Occipital lobe (tissue), 3 donors: ENCODE measurements at places on chromosomes 5 and 9. TPM values are rescaled to one million over a fixed set of nuclear protein-coding genes. Genes with fewer than 3 reads are reported as not detected.

GRCh38 chr5:174198541-174198940, 153.0 kb downstream of the NSG2 start:
- DNase-seq, result no peak

GRCh38 chr5:38113456-38113855, 144.9 kb upstream of the EGFLAM start:
- DNase-seq, result no peak

GRCh38 chr5:36854402-36855140, 22.0 kb upstream of the NIPBL start:
- DNase-seq, result no peak

DNA sequence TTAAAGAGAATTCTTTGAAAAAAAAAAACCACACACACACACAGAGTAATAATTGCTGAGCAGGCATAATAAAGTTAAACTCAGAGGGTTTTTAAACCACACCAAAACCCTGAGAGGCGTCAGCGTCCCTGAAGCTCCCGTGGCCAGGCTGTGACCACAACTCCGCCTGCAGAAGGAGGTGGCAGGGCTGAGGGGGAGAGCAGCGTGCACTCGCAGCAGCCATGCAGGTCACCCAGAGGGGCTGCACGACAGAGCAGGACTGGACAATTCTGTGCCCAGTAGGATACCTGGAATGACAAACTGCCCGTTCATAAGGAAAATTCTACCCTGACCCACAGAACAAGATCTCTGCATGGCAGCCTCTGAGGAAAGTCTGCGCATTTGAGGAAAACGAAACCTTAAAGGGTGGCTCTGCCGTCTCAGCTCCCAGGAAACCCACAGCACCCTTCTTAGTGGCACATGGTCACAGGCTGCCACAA, 44.0 kb downstream of the ROR2 start:
- no peak for DNase-seq

GRCh38 chr9:71814226-71814625, 45.9 kb upstream of the CEMIP2 start:
- DNase-seq, result no peak

- DNase-seq, result no peak
These were observed 880 bp upstream of the GFPT2 start for GRCh38 chr5:180353980-180354452.

GRCh38 chr9:82438581-82438980, 450.0 kb downstream of the SPATA31D1 start:
- DNase-seq, result no peak

GRCh38 chr5:155150012-155150411, 136.5 kb downstream of the KIF4B start:
- DNase-seq, result no peak

DNA sequence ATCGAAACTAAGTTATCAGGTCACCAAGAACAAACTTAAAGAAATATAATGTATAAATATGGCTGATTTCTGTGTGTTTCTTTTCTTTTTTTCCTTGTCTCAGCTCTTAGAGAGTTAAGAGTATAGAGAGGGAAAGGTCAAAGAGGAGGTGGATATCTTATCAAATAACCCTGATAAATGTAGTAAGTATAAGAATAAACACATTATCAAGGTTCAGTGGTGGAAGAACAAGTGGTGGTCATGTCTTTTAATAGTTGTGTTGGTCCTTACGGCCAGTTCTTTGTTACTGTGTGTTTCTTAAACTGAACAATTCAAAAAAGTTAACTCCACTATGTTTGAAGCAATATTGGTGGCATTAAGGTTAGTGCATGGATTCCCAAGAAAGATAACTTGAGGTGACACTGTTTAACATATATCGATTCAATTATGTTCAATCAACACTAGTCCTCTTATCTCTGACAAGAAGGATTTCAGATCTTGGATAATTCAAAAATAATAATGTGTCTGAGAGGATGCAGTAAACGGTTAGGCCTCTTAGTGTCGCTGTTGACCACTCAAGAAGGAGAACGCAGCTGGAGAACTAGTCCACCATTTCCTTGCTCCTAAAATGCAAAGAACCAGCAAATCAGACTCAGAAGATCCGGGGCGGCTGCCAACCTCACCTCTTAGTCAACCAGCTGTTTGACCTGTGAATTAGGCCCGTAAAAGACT, at the start of gene PCDHGA3:
Gene PCDHGA3, plus strand, starts transcription at position 588 of the 711 bp plus-strand sequence. CDS start 205 bp downstream, outside the sequence.
- DNase-seq, result no peak

- no peak for DNase-seq
These were observed 42.7 kb upstream of the PLPP1 start for GRCh38 chr5:55577353-55578060.

DNA sequence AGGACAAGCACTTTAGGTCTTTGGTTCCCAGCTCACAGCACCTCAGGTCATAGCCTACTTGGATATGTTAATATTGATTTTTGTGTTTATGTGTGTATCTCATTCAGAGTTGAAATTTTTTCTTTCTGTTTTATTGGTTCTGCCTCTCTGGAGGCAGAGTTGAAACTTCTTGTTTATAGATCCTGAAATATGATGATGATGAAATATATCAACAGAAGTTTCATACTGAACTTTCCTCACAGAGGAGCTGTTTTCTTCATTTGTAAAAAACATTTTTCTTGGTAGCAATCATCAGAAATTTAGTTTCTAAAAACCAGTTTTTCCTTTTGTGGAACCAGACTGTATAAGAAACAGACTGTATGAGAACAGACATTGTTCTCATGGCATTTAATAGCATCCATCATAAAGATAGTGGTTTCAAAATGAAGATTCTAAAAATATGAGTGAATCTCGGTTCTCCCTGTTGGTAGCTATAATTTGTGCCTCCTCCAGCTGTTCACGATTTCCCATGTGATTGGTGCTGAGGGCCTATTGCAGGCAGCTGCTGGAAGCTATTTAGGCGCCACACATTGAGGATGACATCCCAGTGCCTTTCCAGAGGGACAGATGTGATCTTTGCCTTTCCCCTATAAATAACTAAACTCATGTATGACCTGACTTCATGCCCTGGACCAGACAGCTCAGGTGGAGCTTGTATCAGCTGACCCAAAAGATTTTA, 39.5 kb upstream of the CFAP157 start:
- DNase-seq, result no peak

- no peak for DNase-seq
These were observed 9.4 kb upstream of the GALNT10 start for GRCh38 chr5:154181161-154181560.

DNA sequence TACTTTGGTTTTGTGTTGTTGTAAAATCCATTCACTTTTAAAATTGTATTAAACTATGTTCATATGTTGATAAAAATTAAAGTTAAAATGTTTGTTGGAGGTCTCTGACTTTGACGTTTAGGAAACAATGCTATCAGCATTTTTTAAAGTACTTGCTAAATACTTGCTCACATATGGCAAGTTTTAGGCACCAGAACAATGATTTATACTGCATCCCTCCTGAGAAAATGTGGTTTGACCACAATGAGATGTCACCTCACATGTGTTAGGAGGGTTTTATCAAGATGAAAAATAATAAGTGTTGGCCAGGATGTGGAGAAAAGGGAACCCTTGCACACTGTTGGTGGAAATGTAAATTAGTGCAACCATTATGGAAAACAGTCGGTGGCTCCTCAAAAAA, 180.8 kb downstream of the HSD17B3 start:
- no peak for DNase-seq

DNA sequence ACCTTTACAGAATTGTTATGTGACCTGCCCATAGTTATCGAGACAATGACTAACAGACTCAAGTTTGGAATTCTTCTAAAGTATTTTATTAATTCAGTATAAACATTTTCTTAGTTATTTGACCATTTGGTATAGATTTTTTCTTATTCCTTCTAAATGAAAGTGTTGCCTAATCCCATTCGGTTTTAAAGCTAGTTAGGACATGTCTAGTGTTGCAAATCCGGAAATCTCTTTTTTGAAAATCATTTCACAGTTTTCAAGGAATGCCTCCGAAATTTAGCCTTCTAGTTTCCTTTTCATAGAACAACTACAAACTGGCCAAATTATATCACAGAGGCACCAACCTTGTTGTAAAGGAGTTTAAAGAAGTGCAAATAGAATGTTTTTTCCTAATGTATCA, 171.8 kb downstream of the XRCC4 start:
- DNase-seq, result no peak

- DNase-seq, result no peak
These were observed 90.2 kb downstream of the FOXD1 start for GRCh38 chr5:73358366-73358765.

DNA sequence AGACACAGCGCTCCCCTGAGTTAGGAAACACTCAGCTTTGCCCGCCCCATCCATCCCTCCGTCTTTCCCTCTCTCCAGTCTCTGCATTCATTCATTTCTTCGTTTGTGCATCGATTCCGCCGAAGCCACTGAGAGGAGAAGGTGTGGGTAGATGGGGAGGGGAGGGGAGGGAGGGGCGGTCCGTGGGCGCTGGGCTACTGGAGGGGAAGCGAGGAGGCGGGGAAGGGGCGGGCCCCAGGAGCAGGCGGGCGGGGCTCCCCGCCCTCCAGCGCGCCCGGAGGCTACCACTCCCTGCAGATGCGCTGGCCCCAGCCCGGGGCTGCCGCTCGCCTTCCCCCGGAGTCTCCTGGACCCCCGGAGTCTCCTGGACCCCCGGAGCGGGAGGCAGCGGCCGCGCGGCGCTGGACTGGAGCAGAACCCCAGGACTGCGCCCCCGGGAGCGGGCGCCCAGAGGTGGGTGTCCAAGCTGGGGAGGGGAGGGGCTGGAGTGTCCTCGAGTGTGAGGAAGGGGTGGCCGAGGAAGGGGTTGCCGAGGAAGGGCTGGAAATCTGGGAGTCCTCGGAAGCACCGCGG, 159.5 kb downstream of the C9orf152 start:
- no peak for DNase-seq

DNA sequence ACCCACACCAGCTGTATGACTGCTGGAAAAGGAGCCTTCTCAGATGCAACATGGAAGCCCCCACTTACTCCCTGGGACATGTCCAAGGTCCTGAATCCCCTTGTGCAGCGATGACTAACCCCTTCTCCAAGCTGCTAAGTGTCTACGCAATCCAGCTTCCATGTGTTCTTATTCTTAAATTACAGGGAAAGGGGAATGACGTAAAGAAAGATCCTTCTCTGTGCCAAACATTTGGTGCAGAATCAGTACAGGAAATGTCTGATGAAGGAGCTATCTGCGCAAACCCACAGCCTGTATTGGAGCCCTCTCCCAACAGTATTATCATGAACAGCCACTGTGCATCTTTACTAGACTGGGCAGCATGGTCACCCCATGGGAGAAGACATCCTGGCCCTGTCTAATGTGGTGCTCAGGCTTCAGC, 183.2 kb downstream of the FRMD3 start:
- no peak for DNase-seq

- no peak for DNase-seq
These were observed 28.0 kb upstream of the MIER3 start for GRCh38 chr5:56979968-56980367.

GRCh38 chr9:38006163-38006562, 62.9 kb downstream of the SHB start:
- DNase-seq, result no peak

GRCh38 chr5:54534191-54535004, 16.8 kb downstream of the SNX18 start:
- no peak for DNase-seq

DNA sequence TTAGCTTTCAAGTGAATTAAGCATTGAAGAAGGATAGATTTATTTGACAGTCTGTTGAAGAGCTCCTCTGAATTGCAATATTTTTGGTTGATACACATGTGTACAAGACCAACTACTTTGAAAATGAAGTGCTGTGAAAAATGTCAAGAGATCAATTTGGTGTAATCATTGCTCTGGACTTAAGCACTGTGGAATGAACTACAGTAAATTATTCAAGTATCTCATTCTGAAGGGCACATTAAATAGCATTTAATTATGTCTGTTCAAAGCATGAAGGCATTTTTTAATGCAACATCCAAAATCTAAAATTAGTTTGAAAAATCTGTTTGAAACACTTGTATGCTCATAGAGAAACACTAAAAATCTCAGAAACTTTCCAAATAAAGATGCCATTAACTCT, 107.5 kb downstream of the CDH18 start:
- DNase-seq, result no peak

GRCh38 chr5:126000507-126000906, 422.7 kb upstream of the GRAMD2B start:
- no peak for DNase-seq

DNA sequence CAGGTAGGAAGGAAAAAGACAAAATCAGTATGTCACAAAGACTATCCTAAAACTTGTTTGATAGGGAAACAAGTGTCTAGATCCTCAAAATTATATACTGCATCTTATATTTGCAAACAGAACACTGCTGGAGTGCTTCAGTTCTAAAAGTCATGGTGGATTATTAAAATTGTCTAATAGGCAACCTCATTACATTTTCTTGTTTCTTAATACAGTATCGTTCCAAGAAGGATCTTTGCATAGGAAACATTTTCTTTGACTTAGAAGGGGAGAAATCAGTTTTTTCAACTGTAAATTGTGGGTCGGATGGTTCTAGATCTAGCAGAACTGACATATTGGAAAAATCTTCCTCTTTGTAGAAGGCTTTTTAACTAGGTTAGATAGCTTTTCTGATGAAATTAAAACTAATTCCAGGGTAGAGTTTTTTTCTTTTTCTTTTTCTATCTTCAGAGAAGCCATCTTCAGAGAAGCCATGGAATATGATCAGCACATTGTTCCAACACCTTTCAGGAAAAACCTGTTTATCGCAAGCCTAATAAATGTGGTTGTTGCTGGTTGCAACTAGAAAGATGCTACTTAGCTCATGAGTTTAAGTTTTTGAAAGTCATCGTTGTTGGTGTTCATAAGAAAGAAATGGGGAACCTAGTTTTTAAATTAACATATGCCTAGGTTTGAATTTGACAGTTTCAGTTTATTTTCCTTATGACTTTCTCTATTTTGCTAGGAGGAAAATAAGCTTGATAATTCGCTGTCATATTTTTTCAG, 7.4 kb downstream of the CPEB4 start:
- DNase-seq, result no peak

EIF4EBP3 gene
- total RNA-seq, result not detected

SAXO1 gene
- not detected for total RNA-seq

SPINK4 gene
- not detected for total RNA-seq

GZMA gene
- total RNA-seq, result not detected

LURAP1L gene
- total RNA-seq, result 0.94 TPM

TLE1 gene
- 49.4 TPM for total RNA-seq

PFN3 gene
- not detected for total RNA-seq

COL15A1 gene
- total RNA-seq, result 12.5 TPM

TAF11L10 gene
- total RNA-seq, result not detected

GFI1B gene
- not detected for total RNA-seq

IFNB1 gene
- not detected for total RNA-seq

ARHGAP26 gene
- total RNA-seq, result 10.6 TPM

BTNL8 gene
- not detected for total RNA-seq

MYMK gene
- not detected for total RNA-seq

PCDHGB6 gene
- 12.8 TPM for total RNA-seq

OLFM1 gene
- total RNA-seq, result 77.8 TPM
